Stimulated activated CD8-positive, alpha-beta memory T cell treated with anti-CD3 and anti-CD28 coated beads, Interleukin-12 subunit alpha, Interleukin-12 subunit beta, amount 100 ng/mL, for 4 hours (primary cell): ENCODE measurements at places on chromosomes 2 and 18.

DNA sequence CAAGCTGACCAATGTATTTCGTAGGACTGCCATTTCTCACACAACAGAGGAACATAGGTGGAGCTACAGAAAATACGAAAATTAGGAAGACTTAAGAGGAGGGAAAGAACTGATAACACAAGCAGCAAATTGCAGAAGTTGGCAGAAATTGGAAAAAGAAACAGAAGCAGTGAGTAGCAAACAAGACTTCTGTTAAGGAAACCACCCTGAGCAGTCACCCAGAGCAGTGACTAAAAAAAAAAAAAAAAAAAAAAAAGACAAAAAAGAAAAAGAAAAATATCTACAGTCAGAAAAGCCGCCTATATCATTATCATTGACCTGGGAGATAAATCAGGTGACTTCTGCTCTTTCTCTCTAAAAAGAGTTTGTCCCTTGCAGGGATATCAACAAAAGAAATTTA, 21.4 kb downstream of the STK17B start:
- no peak for DNase-seq

GRCh38 chr18:59308938-59309260, 9.6 kb downstream of the CPLX4 start:
- no peak for DNase-seq

GRCh38 chr18:30988440-30988839, 54.1 kb downstream of the DSC3 start:
- no peak for DNase-seq

- no peak for DNase-seq
Measured at GRCh38 chr18:35190948-35191697, 49.7 kb upstream of the ZNF397 start.

- no peak for DNase-seq
Measured at GRCh38 chr18:57241869-57242268, 95.0 kb downstream of the BOD1L2 start.

- no peak for DNase-seq
Measured at GRCh38 chr18:13581496-13582177, 144.7 kb downstream of the FAM210A start.

- DNase-seq, result no peak
Measured at GRCh38 chr2:31979956-31980355, 30.9 kb downstream of the MEMO1 start.

DNA sequence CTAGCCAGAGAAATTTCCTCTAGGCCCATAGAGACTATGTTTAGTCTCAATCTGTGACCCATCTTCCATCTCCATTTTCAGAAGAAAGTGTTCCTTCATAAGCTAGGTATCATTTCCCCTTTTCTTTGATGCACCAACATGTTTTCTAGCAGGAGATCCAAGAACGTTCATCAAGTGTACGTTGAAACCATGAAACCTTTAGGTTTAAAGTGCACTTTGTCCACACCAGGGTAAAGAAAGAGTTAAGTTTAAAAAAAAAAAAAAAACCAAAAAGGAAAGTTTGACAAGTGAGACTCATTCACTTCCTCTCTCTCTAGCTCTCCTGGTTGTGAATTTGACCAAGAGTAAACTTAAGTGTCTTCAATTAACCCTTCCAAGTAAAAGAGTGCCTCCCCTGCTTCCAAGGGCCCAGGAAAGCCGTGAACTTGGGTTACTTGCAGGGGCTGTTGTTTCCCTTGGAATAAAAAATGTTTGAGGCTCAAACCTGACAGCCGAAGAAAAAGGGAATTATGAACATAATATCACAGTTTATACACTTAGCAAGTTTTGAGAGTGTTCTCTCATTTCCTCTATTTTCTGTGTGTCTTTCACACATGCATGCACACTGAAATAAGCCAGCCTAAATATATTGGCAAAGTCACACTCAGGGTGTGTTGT, 56.7 kb downstream of the LBH start:
- no peak for DNase-seq
